ENCODE measurements at places on chromosomes 12 and 14.
A peak's percentile ranks its signal among the peaks of the same experiment; 100 is the strongest.

GRCh38 chr12:68458866-68459265 lies 126.7 kb upstream of the MDM1 start:
- no peak for DNase-seq

GRCh38 chr14:96565811-96566210 lies 63.6 kb downstream of the PAPOLA start:
- no peak for DNase-seq

- DNase-seq = no peak
These were observed 81.6 kb downstream of the CCDC92 start for GRCh38 chr12:123891011-123891410.

GRCh38 chr12:110079477-110080400 lies 31.4 kb upstream of the C12orf76 start:
- peak; percentile 67 for DNase-seq

- no peak for DNase-seq
These were observed 745 bp upstream of the ADCY4 start for GRCh38 chr14:24335461-24336171.

GRCh38 chr12:124305136-124305535 lies 10.2 kb downstream of the RFLNA start:
- DNase-seq = no peak

DNA sequence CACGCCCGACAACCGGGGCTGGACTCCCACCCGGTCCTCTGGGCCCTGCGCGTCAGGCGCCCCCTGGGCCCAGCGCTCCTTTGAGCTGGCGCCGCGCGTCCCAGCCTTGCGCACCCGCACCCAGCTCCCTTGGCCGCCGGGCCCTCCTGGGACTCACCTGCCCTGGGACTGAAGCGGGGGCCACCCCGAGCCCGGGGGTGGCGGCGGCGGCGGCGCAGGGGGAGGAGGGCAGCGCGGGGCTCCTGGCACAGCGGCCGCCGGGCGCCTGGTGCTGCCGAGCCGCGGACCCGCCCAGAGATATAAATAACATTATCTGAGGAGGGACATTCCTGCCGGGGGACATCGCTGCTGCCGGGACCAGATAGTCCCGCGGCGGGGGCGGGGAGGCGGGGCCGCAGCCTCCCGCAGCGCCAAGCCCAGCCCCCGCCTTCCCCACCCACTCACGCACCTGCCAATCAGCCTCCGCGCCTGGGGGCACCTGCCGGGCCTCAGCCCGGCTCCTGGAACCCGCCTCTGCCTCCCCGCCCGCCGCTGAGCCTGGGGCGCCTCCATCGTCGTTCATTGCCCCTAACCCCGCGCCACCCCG lies at the start of gene SPTB:
Gene SPTB (minus strand): TSS at position 273 of the 586 bp plus-strand sequence. CDS start 56,813 bp downstream, outside the sequence.
- peak; percentile 39 for DNase-seq

DNA sequence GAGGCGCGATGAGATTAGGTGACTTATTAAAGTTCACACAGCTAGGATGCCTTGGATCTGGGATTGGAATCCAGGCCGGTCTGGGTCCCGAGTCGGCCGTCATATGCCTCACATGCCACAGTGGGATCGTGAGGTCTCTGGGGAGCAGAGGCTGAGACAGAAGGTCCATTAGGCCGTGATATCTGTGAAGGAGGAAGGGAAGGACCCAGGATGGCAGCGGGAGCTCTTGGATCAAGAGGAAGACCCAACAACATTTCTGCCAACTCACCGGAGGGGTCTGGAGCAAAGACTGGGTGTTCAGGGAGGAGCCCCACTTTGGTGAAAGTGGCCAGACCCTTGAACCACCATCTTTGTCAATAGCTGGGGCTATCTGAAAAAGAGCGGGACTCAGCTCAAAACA lies 242.9 kb downstream of the GLT1D1 start:
- no peak for DNase-seq

- no peak for DNase-seq
These were observed 33.5 kb downstream of the MAP1LC3B2 start for GRCh38 chr12:116592731-116593130.

Data from naive thymus-derived CD4-positive, alpha-beta T cell (primary cell).